Heart left ventricle (tissue), 16 donors: ENCODE measurements at places on chromosomes 13 and 19. TPM values are rescaled to one million over a fixed set of nuclear protein-coding genes. Genes with fewer than 3 reads are reported as not detected.

- no peak for DNase-seq
- no peak overlapping the region for H3K4me3 ChIP-seq
- H3K4me1 ChIP-seq, result no peaks in the 10 kb centered on the region
- no peaks in the 10 kb centered on the region for H3K36me3 ChIP-seq
- H3K27ac ChIP-seq, result no peak overlapping the region
- no peaks in the 10 kb centered on the region for H3K27me3 ChIP-seq
Observed at GRCh38 chr13:25085125-25085742, 10.7 kb upstream of the PABPC3 start.

GRCh38 chr19:6056282-6056741 is 54.0 kb downstream of the RFX2 start:
- DNase-seq, result no peak
- H3K4me3 ChIP-seq, result peak overlapping the region; percentile 11
- H3K36me3 ChIP-seq, result no peaks in the 10 kb centered on the region

GRCh38 chr13:56187331-56187730 is 953.4 kb upstream of the PRR20A start:
- no peak overlapping the region for H3K4me3 ChIP-seq
- H3K27me3 ChIP-seq, result no peaks in the 10 kb centered on the region
- no peaks in the 10 kb centered on the region for H3K4me1 ChIP-seq
- no peaks in the 10 kb centered on the region for H3K36me3 ChIP-seq
- no peak for DNase-seq
- no peak overlapping the region for H3K27ac ChIP-seq

DNA sequence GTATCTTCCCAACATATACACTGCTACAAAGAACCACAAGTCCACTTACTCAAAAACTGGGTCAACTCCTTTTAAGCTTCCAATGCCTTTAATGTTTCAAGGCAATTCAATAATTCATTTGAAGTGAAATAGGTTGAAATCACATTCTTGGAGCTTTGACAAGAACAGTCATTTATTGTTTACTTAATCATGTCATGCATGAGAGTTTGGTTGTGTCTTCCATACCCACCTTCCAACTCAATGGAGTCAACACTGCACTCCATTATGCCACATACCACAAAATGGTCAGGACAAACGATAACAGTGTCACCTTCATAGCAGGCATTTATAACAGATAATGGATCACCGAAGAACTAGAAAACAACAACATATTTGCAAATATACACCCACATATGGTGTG is 506.3 kb downstream of the UQCRFS1 start:
- no peaks in the 10 kb centered on the region for H3K4me1 ChIP-seq
- H3K27ac ChIP-seq, result no peak overlapping the region
- no peaks in the 10 kb centered on the region for H3K27me3 ChIP-seq
- DNase-seq, result no peak

GRCh38 chr13:109749365-109749764 is 37.0 kb downstream of the IRS2 start:
- H3K36me3 ChIP-seq, result no peaks in the 10 kb centered on the region
- H3K27me3 ChIP-seq, result peaks cover 7% of the 10 kb centered on the region
- no peak overlapping the region for H3K4me3 ChIP-seq
- no peak for DNase-seq

GNG7 gene
- total RNA-seq, result 40.9 TPM

- H3K36me3 ChIP-seq, result no peaks in the 10 kb centered on the region
- no peak overlapping the region for H3K27ac ChIP-seq
- no peak for DNase-seq
- H3K4me1 ChIP-seq, result no peaks in the 10 kb centered on the region
- H3K4me3 ChIP-seq, result peak overlapping the region; percentile 41
Observed at GRCh38 chr13:80249516-80250212, 91.3 kb downstream of the SPRY2 start.

DNA sequence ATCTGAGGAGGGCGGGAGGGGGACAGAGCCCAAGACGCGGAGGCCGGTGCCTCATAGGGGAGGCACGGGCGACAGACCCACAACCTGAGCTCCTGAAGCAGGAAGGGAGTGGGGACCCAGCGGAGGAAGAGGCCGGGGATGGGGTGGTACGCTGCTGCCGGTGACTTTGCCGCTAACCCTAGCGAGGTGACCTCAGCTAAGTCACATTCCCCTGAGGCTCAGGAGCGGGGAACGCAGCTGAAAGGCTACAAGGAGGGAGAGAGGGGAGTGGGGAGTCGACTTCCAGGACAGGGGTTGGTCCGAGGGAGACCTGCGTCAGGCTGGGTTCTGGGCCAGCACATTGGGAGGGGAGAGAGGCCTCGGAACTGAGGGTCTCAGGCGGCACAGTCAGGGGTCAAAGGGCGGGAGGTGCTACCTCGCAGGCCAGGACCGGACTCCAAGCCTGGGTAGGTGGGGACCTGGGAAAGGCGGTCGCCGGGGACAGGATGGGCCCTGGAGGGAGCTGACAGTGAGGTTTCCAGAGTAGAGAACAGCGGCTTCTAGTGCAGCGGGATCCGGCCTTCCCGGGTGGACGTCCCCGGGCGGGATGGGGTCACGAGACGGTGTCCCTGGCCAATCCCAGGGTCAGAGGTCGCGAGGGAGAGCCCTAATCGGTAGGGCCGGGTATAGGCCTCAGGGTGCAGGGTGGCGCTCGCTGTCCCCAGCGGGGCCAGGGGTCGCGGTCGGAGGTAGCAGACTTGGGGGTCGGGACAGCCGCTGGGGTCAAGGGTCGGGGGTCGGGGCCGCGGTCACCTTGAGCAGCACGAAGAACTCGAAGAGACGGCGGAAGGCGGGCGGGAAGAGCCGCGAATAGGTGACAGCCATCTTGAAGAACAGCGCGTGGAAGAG is 699 bp downstream of the TMEM259 start:
- DNase-seq, result no peak
- peak overlapping the region; percentile 94 for H3K27ac ChIP-seq
- H3K36me3 ChIP-seq, result peaks cover 4% of the 10 kb centered on the region
- no peaks in the 10 kb centered on the region for H3K27me3 ChIP-seq
- H3K4me3 ChIP-seq, result peak overlapping the region; percentile 87

SPC24 gene
- 1.8 TPM for total RNA-seq

GRCh38 chr13:21034603-21035191 is 26.7 kb downstream of the LATS2 start:
- no peaks in the 10 kb centered on the region for H3K27me3 ChIP-seq
- H3K27ac ChIP-seq, result peak overlapping the region; percentile 71
- peaks cover 67% of the 10 kb centered on the region for H3K4me1 ChIP-seq
- H3K36me3 ChIP-seq, result no peaks in the 10 kb centered on the region
- DNase-seq, result peak; percentile 57

URAD gene
- total RNA-seq, result not detected

DNA sequence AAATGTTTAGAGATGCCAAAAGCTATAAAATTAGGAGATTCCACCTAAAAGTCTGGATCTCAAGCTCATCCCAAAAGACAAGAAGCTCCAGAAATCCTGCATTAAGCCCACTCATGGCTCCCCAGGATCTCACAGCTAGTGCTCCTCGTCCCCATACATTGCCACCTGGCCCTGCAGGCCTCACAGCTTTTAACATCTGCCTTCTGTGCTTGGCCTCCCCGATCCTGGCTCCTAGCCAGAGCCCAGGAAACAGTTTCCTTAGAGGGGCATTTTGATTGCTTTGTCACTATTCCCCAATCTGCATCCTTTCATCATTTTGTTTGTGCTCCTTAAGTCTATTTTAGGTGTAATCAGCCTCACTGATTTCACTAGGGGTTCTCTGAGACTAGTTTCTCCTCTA is 14.5 kb upstream of the DCT start:
- H3K4me3 ChIP-seq, result no peak overlapping the region
- no peaks in the 10 kb centered on the region for H3K27me3 ChIP-seq
- no peak overlapping the region for H3K27ac ChIP-seq
- no peaks in the 10 kb centered on the region for H3K4me1 ChIP-seq
- H3K36me3 ChIP-seq, result no peaks in the 10 kb centered on the region

- peak within 1 kb of the TSS; percentile 85 for H3K27ac ChIP-seq
- peaks cover 13% of the 10 kb centered on the region for H3K4me1 ChIP-seq
- peak within 1 kb of the TSS; percentile 59 for H3K4me3 ChIP-seq
- no peaks in the 10 kb centered on the region for H3K27me3 ChIP-seq
- peak; percentile 92 for DNase-seq
Observed at GRCh38 chr19:48646001-48646721, at the start of gene CA11. CA11 (minus strand) TSS chr19:48646187; CDS start chr19:48645632, 555 bp downstream.

COMP gene
- 0.23 TPM for total RNA-seq

- H3K27me3 ChIP-seq, result no peaks in the 10 kb centered on the region
- no peaks in the 10 kb centered on the region for H3K36me3 ChIP-seq
- H3K27ac ChIP-seq, result no peak overlapping the region
- no peaks in the 10 kb centered on the region for H3K4me1 ChIP-seq
- H3K4me3 ChIP-seq, result no peak overlapping the region
Observed at GRCh38 chr13:86870444-86870843, 800.7 kb upstream of the SLITRK5 start.

DNA sequence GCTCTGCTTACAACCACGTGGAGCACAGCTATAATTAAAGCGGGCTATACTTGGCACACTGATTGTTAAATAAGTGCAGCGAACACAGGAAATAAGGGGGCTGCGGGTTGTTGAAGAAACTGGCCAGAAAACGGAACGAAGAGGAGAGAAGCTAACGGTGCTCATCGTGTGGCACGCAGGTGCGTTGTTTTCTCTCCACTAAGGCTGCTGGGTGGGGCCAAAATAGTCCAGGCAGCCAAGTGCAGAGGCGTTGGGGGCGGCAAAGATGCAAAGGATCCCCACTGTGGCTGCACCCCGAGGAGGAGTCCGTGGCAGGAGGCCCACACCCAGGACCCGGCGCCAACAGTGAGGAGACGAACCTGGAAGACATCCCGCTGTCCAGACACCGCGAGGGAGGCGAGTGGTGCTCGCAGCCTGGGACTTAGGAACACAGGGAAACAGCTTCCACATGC is 8.1 kb upstream of the ARL11 start:
- H3K36me3 ChIP-seq, result no peaks in the 10 kb centered on the region
- H3K27me3 ChIP-seq, result no peaks in the 10 kb centered on the region
- H3K27ac ChIP-seq, result no peak overlapping the region
- peaks cover 23% of the 10 kb centered on the region for H3K4me1 ChIP-seq
- no peak for DNase-seq

DNA sequence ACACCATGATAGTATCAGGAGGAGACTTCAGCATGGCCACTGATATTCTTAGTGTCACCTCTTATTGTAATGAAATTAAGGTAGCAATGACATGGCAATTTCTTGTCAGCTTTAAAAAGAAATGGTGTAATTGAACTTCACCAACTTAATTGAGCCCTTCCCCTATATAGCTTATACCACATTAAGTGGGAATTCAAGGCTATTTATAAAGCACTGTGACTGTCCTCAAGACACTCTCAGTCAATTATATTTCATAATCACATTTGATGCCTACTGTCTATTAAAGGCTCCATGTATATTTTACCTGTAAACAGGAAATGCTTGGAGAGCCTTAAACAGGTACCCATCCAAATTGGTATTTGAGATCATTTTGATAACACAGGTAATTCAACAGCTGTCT is 28.3 kb downstream of the KLF12 start:
- no peak overlapping the region for H3K4me3 ChIP-seq
- no peaks in the 10 kb centered on the region for H3K27me3 ChIP-seq
- no peaks in the 10 kb centered on the region for H3K36me3 ChIP-seq
- no peak overlapping the region for H3K27ac ChIP-seq

CD209 gene
- total RNA-seq, result 11.9 TPM

GRCh38 chr13:66951426-66951825 is 278.7 kb downstream of the PCDH9 start:
- no peak overlapping the region for H3K4me3 ChIP-seq
- H3K27me3 ChIP-seq, result no peaks in the 10 kb centered on the region
- H3K4me1 ChIP-seq, result no peaks in the 10 kb centered on the region

ZNF99 gene
- 0.12 TPM for total RNA-seq

GFY gene
- not detected for total RNA-seq

- no peaks in the 10 kb centered on the region for H3K27me3 ChIP-seq
- DNase-seq, result peak; percentile 11
- H3K36me3 ChIP-seq, result peaks cover 13% of the 10 kb centered on the region
- H3K4me1 ChIP-seq, result no peaks in the 10 kb centered on the region
- H3K4me3 ChIP-seq, result no peak overlapping the region
Observed at GRCh38 chr19:12230751-12231733, 63.6 kb downstream of the ZNF44 start.

MRPS31 gene
- 29.1 TPM for total RNA-seq

- no peaks in the 10 kb centered on the region for H3K4me1 ChIP-seq
- no peaks in the 10 kb centered on the region for H3K27me3 ChIP-seq
- DNase-seq, result no peak
- no peak overlapping the region for H3K27ac ChIP-seq
Observed at GRCh38 chr13:27526516-27526915, 76.2 kb upstream of the MTIF3 start.

GRCh38 chr13:78227709-78228108 is 309.1 kb upstream of the EDNRB start:
- no peak overlapping the region for H3K27ac ChIP-seq
- no peak for DNase-seq
- no peak overlapping the region for H3K4me3 ChIP-seq
- H3K36me3 ChIP-seq, result no peaks in the 10 kb centered on the region

DNA sequence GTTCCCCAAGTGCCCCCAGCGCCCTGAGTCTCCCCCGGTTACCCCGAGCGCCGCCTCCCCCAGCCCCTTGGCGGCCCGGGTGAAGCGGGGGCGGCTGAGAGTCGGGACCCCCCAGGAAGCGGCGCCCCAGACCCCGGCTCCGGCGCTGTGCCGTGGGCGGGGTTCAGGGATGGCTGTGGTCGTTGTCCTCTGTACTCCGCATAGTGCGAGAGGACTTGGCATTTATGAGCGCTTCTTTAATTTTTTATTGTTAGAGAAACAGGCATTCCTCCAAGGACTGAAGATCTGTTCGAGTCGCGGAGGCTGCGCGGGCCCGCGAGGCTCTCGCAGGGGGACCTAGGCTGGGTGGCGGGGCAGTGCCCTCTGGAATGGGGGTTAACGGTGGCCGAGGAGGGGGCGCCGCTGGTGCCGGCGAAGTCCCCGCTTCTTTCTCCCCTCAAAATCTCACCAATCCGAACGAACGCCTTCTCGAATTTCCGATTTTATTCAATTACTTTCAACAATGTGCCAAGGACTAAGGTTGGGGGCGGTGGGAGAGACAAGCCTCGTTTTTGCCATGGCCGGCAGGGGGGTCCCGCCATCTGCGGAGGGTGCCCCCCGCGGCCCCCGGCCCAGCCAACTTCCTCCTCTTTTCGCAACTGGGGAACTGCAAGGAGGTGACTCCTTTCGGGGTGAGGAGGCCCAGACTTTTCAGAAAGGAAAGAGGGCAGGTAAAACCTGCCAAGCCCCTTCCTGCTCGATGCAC is 596 bp upstream of the GJB2 start:
- peaks cover 23% of the 10 kb centered on the region for H3K27me3 ChIP-seq
- DNase-seq, result no peak
- H3K36me3 ChIP-seq, result no peaks in the 10 kb centered on the region
- no peak overlapping the region for H3K27ac ChIP-seq
- peak overlapping the region; percentile 53 for H3K4me3 ChIP-seq

DNA sequence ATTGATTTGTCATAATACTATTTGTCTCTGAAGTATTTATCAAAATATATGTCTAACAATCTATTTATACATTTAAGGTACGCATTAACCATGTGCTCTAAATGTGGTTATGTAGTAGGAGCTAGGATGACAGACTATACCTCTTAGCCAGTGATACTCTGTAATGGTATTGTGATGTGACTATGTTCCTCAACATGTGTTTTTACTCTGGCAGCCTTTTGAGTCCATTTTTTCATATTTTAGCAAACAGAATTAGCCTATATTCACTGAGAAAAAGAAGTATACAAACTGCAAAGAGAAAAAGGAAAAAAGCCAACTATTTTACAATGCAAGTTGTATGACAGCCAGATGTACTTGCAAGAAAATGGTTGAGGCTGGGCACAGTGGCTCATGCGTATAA is 26.7 kb downstream of the MAB21L1 start:
- H3K27me3 ChIP-seq, result no peaks in the 10 kb centered on the region
- no peak overlapping the region for H3K4me3 ChIP-seq
- no peak overlapping the region for H3K27ac ChIP-seq

LGALS4 gene
- total RNA-seq, result 0.35 TPM

- peak; percentile 88 for DNase-seq
- peak overlapping the region; percentile 99 for H3K27ac ChIP-seq
- H3K36me3 ChIP-seq, result peaks cover 22% of the 10 kb centered on the region
- H3K4me1 ChIP-seq, result peaks cover 27% of the 10 kb centered on the region
- H3K4me3 ChIP-seq, result peak overlapping the region; percentile 99
- no peaks in the 10 kb centered on the region for H3K27me3 ChIP-seq
Observed at GRCh38 chr19:532561-533363, 1.2 kb downstream of the CDC34 start.
